ENCODE measurements at places on chromosomes 3 and 15.

DNA sequence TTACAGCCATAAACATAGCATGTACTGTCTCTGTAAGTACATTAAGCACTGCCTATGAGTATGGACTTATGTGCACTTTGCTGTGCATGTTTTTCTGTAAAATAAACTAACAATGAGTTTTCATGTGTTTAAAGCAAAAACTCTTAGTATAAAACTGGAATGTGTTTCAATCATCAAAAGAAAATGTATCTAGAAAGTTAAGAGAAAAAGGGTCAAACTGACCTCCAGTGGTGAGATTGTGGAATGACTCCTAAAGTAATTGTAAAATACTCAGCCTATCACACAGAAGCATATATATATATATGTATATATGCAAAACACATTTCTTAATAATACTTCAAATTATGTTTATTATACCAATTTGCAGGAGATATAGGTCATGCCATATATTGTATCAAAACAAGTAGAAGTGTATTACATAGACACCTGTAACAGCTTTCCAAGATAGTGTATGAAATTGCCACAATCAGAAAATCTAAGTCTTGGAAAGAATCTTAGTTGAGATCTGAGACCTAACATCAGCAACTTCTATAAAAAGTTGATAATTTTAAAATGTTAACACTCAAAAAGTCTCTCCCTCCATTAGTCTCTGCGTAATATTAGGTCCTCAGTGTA is 199.6 kb downstream of the FMN1 start:
- peak; percentile 17 for DNase-seq

- no peak for DNase-seq
These were observed 5.3 kb downstream of the PDIA5 start for GRCh38 chr3:123072152-123072551.

DNA sequence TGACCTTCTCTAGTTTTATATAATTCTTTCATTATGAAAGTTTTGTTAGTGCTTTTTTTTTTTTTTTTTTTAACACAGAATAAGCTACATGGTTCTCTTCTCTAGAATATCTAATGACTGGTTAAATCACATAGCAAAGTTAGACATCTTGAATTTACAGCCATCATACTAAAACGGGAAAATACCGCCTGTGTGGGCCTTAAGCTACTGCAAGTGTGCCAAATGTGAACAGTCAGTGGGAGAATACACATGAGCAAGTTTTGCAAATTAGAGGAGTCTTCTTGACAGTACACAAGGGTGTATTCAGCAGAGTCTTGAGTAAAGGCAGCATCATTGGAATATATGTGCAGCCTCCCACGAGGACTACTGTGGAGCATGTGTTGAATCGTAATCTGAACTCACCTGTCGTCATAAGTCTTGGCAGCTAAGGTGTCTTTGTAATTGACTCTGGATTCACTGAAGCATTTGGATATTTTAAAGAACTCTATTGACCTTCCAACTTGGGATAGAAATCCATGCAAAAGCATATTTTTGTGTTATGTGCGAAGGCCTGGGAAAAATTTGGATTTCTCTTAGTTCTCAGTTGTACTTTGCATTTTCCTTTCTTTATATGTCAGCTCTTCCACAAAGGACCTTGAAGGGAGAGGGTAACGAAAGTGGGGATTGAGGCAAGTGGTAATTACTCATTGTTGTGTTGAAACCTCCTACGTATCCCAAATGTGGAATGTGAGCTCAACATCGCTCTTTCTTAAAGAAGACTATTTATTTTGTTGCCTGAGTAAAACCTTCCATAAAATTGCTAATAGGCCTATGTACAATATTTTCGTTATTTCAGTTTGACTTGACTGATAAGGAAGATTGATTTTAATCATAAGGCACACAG is 117.4 kb downstream of the ATG7 start:
- no peak for DNase-seq

DNA sequence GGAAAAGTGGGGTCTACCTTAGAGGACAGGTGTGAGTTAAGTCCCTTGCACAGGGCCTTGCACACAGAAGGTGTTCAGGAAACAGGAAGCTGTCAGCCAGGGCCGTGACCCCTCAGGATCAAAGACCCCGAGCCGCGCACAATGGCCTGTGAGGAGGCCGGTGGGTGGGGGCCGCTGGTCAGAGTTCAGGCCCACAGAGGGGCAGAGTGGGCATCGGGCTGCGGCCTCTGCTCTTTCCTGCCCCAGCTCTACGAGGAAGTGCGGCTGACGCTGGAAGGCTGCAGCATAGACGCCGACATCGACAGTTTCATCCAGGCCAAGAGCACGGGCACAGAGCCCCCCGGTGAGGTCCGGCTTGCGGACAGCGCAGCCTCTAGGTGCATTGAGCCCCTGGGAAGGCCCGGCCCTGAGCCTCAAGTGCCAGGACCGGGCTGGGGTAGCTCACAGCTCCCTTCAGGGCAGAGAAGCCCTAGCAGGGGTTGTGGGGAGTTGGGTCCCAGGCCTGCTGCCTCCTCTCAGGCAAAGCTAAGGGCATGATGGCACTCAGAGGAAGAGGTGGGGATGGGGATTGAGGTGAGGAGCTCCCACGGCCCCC is 37.2 kb downstream of the PSTPIP1 start:
- no peak for DNase-seq

DNA sequence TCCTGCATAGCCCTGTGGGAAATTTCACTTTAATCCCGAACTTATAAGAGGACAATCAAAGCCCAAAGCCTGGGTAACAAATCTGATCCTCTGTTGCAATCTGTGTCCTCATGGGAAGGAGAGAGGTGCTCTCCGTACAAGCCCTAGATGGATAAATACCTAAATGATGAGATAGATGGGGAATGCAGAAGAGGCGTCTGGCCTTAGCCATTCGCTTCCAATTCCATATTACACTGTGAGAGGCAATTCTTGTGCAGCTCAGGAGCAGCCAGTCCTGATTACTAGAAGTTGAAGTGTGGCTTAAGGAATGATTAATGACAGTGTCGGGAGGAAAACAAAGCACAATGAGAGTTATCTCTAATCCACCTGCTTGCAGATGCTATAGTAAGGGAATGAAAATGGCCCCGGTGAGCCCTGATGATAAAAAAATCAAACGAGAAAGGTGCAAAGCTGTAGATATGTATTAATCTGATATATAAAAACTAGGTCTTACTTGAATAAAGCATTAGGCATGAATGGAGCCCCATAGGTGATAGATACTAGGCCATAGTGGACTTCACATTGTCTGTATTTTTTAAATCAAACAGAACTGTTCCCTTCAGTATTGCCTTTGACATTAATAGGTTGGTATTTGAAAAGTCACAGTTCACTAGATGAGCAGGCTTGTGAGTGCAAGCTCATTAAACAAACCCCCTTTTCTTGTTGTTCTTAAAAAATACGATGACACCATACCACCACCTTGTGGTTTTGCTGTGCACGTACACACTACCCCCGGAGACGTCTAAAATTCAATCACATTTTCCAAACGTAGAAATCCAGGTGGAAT is 54.2 kb upstream of the TMCO5A start:
- peak; percentile 30 for DNase-seq

GRCh38 chr3:186057594-186057993 is 51.3 kb downstream of the ETV5 start:
- DNase-seq, result no peak

All from NCI-H345 (cell line).